ENCODE measurements at places on chromosomes 4 and X.

DNA sequence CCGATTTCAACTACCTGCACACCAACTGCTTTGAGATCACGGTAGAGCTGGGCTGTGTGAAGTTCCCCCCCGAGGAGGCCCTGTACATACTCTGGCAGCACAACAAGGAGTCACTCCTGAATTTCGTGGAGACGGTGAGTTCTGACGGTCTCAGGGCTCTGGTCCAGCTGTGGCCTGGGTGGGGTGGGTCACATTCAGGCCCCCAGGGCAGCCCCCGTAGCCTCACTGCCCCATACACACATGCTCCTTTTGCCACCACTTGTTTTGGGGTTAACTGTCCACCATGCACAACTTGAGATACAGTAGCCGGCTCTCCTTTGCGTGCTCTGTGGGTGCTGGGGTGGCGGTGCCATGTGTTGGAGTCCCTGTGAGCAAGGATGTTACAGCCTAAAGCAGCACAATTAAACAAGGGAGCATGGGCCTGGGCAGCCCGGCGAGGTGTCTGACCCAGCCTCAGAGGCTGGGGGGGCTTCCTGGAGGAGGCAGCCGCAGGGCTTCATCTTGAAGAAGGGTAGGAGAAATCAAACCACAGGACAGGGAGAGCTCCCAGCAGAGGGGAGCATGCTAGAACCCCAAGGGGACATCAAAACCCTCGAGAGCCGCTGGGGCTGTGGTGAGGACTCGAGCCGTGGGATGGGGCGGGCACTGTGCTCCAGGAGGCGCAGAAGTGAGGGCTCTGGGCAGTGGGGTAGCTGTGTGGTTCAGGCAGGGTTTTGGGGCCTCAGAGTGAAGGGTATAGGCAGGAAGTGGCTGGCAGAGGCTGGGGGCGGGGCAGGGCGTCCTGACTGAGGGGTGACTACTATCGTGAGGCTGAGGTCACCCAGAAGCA is 22.0 kb downstream of the CPZ start:
- no peaks in the 10 kb centered on the region for H3K36me3 ChIP-seq
- DNase-seq: no peak
- H3K27me3 ChIP-seq: no peaks in the 10 kb centered on the region
- no peak overlapping the region for H3K4me3 ChIP-seq
- H3K4me1 ChIP-seq: no peaks in the 10 kb centered on the region

- H3K4me3 ChIP-seq: no peak overlapping the region
- H3K27me3 ChIP-seq: peaks cover 6% of the 10 kb centered on the region
- no peaks in the 10 kb centered on the region for H3K36me3 ChIP-seq
- no peak for DNase-seq
- H3K27ac ChIP-seq: no peak overlapping the region
- no peaks in the 10 kb centered on the region for H3K4me1 ChIP-seq
These were observed 86.7 kb upstream of the SRD5A3 start for GRCh38 chr4:55259294-55259693.

DNA sequence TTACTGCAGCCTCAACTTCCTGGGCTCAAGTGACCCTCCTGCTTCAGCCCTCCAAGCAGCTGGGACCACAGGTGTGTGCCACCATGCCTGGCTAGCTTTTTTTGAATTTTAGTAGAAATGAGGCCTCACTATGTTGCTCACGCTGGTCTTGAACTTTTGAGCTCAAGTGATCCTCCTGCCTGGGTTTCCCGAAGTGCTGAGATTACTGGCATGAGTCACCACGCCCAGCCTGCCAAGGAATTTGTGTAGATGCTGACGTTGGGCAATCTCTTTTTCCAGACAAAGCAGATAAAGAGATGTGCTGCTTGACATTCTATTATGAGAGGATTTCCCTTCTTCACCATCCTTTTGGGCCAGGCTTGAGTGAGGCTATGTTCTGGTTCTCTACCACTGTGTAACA is 254.5 kb upstream of the RPS6KA3 start:
- DNase-seq: no peak
- H3K4me3 ChIP-seq: no peak overlapping the region
- peaks cover 3% of the 10 kb centered on the region for H3K36me3 ChIP-seq
- peaks cover 26% of the 10 kb centered on the region for H3K4me1 ChIP-seq
- H3K27ac ChIP-seq: no peak overlapping the region

DNA sequence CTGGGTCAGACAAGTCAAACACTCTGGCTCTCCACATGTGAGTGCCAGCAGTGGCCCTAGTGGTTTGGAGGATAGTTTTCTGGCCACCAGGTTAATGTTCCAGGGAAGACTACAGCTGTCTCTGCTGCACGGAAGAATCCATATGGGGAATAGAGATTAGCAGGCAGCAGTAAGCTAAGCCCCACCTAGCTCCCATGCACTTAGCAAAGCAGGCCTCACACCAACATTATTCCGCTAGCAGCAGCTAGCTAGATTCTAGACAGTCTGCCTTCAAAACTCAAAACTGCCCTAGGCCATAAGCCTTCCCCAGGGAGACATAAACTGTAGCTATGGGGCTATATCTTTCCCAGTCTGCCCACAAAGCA is 203.4 kb downstream of the CHIC1 start:
- no peaks in the 10 kb centered on the region for H3K36me3 ChIP-seq
- no peaks in the 10 kb centered on the region for H3K27me3 ChIP-seq
- no peak for DNase-seq
- H3K4me1 ChIP-seq: no peaks in the 10 kb centered on the region
- H3K4me3 ChIP-seq: no peak overlapping the region

DNA sequence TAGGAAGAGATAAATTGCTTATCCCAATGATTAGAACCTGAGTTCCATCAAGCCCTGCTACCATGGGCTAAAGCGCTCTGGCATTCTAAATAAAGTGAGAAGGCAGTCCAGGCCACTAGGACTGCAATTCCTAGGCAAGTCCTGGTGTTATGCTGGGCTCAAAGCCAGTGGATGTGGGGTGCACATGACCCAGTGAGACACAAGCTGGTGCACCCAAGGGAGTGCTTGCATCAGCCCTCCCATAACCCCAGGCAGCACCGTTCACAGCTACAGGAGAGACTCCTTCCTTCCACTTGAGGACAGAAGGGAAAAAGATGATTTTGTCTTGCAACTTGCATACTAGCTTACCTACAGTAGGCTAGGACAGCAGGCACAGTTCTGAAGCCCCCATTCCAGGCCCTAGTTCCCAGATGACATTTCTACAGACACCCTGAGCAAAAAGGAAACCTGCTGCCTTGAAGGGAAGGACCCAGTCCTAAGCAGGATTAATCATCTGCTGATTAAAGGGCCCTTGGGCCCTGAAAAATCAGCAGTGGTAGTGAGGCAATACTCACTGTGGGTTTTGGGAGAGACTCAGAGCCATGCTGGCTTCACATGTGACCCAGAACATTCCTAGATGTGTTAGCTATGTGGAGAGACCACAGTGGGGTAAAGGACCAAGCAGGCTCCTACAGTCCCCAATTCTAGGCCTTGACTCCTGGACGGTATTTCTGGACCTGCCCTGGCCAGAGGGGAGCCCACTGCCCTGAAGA is 77.8 kb downstream of the KLHL13 start:
- H3K4me3 ChIP-seq: no peak overlapping the region
- no peak overlapping the region for H3K27ac ChIP-seq
- DNase-seq: no peak
- H3K4me1 ChIP-seq: no peaks in the 10 kb centered on the region

DNA sequence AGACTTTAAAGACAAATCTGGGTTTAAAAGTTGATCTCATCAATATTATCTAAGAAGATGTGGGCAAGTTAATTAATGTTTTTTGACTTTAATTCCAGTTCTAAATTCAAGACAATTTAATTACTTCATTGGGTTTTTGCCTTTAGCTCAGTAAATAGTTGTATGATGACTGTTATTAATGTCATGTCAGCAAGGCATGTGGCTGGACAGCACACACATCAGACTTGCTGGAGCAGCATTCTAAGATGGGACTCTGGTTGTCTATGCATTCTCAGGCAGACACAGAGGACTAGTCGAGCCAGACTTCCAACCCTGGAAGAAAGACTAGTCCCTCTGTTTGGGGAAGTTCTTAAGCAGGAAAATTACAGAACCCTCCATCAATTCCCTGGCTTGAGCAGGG is 180.7 kb upstream of the GK2 start:
- no peaks in the 10 kb centered on the region for H3K36me3 ChIP-seq
- peaks cover 2% of the 10 kb centered on the region for H3K27me3 ChIP-seq

DNA sequence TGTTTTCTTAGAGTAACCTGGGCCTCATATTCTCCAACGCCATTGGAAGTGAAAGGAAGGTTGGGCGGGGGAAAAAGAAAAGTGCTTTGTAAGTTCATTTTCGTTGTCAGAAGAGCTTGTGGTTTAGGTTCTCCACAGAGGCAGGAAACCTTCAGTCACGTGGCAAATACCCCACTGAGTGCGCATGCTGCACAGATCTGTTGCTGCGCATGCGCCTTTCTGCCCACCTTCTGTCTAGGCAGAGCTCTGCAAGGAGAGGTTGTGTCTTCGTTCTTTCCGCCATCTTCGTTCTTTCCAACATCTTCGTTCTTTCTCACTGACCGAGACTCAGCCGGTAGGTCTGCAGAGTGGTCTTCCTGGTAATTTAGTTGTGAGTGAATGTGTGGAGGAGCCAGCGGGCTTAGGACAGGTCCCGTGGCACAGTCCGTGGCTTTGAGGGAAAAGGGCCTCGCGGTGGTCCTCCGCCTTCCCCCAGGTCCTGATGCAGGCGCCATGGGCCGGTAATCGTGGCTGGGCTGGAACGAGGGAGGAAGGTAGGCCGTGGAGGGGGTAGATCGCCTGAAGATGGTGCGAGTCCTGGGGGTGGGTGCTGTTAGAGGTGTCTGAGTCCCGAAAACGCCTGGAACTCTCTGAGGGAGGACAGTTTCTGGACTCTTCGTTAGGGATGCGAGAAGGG is at the start of gene PAGE5:
Gene PAGE5 (plus strand): TSS at position 228 of the 676 bp plus-strand sequence. CDS start 1,037 bp downstream, outside the sequence.
- no peak within 1 kb of the TSS for H3K4me3 ChIP-seq
- DNase-seq: no peak

- H3K27ac ChIP-seq: no peak overlapping the region
- H3K4me1 ChIP-seq: no peaks in the 10 kb centered on the region
- no peaks in the 10 kb centered on the region for H3K36me3 ChIP-seq
- no peaks in the 10 kb centered on the region for H3K27me3 ChIP-seq
These were observed 376.4 kb upstream of the NOCT start for GRCh38 chr4:138639018-138639741.

- peaks cover 6% of the 10 kb centered on the region for H3K4me1 ChIP-seq
- H3K36me3 ChIP-seq: peaks cover 13% of the 10 kb centered on the region
- no peak for DNase-seq
- no peak overlapping the region for H3K4me3 ChIP-seq
- H3K27ac ChIP-seq: no peak overlapping the region
These were observed 6.6 kb downstream of the SLC25A5 start for GRCh38 chrX:119474615-119475388.

GRCh38 chr4:86452924-86453531 is 93.2 kb upstream of the MAPK10 start:
- no peak for DNase-seq
- H3K36me3 ChIP-seq: no peaks in the 10 kb centered on the region
- peaks cover 3% of the 10 kb centered on the region for H3K4me1 ChIP-seq
- H3K4me3 ChIP-seq: no peak overlapping the region
- H3K27me3 ChIP-seq: peaks cover 10% of the 10 kb centered on the region

- H3K4me1 ChIP-seq: no peaks in the 10 kb centered on the region
- DNase-seq: no peak
- H3K27me3 ChIP-seq: no peaks in the 10 kb centered on the region
- H3K36me3 ChIP-seq: no peaks in the 10 kb centered on the region
- no peak overlapping the region for H3K4me3 ChIP-seq
These were observed 1272.6 kb downstream of the PCDH19 start for GRCh38 chrX:99137488-99137887.

DNA sequence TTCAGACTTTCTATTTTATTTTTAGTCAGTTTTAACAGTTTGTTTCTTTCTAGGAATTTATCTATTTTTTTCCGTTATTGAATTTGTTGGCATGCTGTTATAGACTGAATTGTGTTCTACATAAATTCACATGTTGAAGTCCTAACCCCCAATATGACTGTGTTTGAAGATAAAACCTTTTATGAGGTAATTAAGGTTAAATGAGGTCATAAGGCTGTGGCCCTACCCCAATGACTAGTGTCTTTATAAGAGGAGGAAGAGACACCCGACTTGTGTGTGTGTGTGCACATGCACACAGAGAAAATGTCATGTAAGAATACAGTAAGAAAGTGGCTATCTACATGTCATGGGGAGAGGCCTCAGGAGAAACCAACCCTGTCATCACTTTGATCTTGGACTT is 146.3 kb downstream of the BRWD3 start:
- peaks cover 2% of the 10 kb centered on the region for H3K36me3 ChIP-seq
- H3K4me3 ChIP-seq: no peak overlapping the region
- DNase-seq: no peak

GRCh38 chr4:174794543-174795094 is 34.4 kb downstream of the GLRA3 start:
- H3K4me1 ChIP-seq: no peaks in the 10 kb centered on the region
- H3K4me3 ChIP-seq: no peak overlapping the region
- no peak overlapping the region for H3K27ac ChIP-seq
- H3K36me3 ChIP-seq: no peaks in the 10 kb centered on the region
- DNase-seq: no peak
- H3K27me3 ChIP-seq: no peaks in the 10 kb centered on the region

DNA sequence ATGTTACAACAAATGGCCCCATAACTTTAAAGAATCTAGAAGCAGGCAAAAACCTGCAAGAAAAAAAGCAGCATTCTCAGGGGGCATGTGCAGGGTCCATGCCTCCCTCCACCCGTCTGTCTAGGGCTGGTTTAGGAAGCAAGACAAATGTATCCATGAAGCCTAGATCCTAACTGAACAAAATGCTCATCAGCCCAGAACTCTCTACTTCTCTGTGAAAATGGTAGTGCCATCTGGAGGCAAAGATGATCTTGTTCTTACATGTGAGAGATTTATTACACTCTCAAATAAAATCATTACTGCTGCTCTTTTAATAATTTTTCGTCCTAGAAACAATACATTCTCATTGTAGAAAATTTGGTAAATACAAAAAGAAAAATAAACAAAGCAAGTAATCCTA is 26.7 kb downstream of the NR3C2 start:
- H3K27me3 ChIP-seq: no peaks in the 10 kb centered on the region
- H3K4me1 ChIP-seq: no peaks in the 10 kb centered on the region
- H3K27ac ChIP-seq: no peak overlapping the region

DNA sequence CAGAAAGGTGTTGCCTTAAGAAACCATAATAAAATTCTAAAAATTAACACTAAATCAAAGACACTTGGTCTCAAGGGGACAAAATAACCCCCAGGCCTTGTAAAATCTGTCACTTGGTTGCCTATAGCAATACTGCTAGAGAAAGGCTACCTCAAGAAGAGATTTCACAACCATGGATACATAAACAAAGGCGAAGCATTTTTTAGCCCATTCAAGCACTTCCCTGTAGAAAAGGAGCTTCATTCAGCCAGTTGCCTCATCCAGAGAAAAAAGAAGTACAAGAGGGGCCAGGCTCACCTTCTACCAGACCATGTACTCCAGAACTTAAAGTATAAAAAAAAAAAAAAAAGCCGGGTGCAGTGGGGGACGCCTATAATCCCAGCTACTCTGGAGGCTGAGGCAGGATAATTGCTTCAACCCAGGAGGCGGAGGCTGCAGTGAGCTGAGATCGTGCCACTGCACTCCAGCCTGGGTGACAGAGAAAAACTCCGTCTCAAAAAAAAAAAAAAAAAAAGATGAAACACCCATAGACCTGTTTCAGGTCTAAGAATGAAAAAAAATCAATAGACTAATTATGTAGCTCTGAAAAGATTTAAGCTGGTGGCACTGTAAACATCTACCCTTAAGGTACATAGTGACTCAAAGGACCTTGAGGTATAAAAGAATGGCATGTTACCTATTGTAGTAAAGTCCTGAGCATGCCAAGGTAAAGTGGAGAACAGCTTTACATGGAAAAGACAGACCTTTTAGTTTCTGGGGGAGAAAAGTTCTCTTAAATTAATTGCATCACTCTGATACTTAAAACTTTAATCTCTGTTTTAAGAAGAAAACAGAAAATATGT is 18.0 kb downstream of the RUFY3 start:
- DNase-seq: no peak
- peaks cover 10% of the 10 kb centered on the region for H3K27me3 ChIP-seq
- no peak overlapping the region for H3K27ac ChIP-seq
